ENCODE measurements at places on chromosomes 7 and 10. TPM values are rescaled to one million over a fixed set of nuclear protein-coding genes. Genes with fewer than 3 reads are reported as not detected.

The ITPRID1 gene
- not detected for total RNA-seq

The CPED1 gene
- not detected for total RNA-seq

The AKR1C2 gene
- total RNA-seq = 4,029 TPM

The CYP3A4 gene
- not detected for total RNA-seq

The TMEM270 gene
- 0.23 TPM for total RNA-seq

The NPFFR1 gene
- not detected for total RNA-seq

The CFAP70 gene
- 0.12 TPM for total RNA-seq

The TCERG1L gene
- total RNA-seq = not detected

The LLCFC1 gene
- total RNA-seq = not detected

The ENKUR gene
- total RNA-seq = 0.27 TPM

The GIMAP8 gene
- total RNA-seq = not detected

The OSBPL3 gene
- 13.4 TPM for total RNA-seq

The SKIDA1 gene
- total RNA-seq = 1.1 TPM

The FFAR4 gene
- 0.22 TPM for total RNA-seq

The HECW1 gene
- 13.5 TPM for total RNA-seq

The RSPH10B gene
- total RNA-seq = not detected

The TRRAP gene
- total RNA-seq = 19.9 TPM

The EIF4H gene
- total RNA-seq = 326 TPM

The SPAM1 gene
- not detected for total RNA-seq

The SLC29A3 gene
- 26.4 TPM for total RNA-seq

The TMEM229A gene
- total RNA-seq = not detected

The NANOS1 gene
- 2.8 TPM for total RNA-seq

The BMPER gene
- total RNA-seq = 5.7 TPM

The SCIN gene
- 0.45 TPM for total RNA-seq

The TDRD1 gene
- total RNA-seq = not detected

The NPTX2 gene
- 0.17 TPM for total RNA-seq

The PPP1R3C gene
- total RNA-seq = 21.0 TPM

The GNAT3 gene
- total RNA-seq = not detected

The ABHD11 gene
- 25.6 TPM for total RNA-seq

The IRF5 gene
- 13.6 TPM for total RNA-seq

The PDZD7 gene
- 1.2 TPM for total RNA-seq

The TRIM73 gene
- 3.1 TPM for total RNA-seq

The CUBN gene
- total RNA-seq = 0.01 TPM

The C10orf62 gene
- not detected for total RNA-seq

The BICC1 gene
- 20.5 TPM for total RNA-seq

The DPP6 gene
- total RNA-seq = not detected

The MYO3A gene
- total RNA-seq = not detected

The ADCK2 gene
- 21.6 TPM for total RNA-seq

The ZNF25 gene
- total RNA-seq = 1.1 TPM

The MBLAC1 gene
- total RNA-seq = 3.0 TPM

The PLA2G12B gene
- total RNA-seq = not detected

The NPC1L1 gene
- total RNA-seq = 0.06 TPM

The SPDYE2 gene
- total RNA-seq = not detected

The ASB10 gene
- total RNA-seq = not detected

The DGKB gene
- total RNA-seq = not detected
